ENCODE measurements at places on chromosomes 5 and 9.

DNA sequence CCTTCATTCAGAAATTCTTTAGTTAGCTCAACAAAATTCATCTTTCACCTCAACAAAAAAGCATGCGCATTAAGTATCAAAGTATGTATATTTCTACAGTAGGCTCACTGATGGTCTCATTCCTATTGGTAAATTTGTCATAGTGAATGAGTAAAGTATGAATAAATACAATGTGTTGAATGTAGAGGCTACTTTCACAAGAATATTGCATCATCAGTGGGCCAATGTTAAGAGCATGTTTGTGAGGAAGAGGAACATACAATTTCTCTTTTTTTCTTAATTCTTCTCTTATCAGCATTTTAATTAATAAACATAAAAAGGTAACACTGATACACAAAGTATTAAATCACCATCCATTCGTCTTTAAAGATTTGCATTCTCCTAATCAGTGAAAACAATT is 505.1 kb downstream of the CETN3 start:
- no peak for DNase-seq

GRCh38 chr5:150729859-150730258 is 29.0 kb downstream of the DCTN4 start:
- DNase-seq = no peak

- no peak for DNase-seq
Observed at GRCh38 chr9:20043461-20043860, 254.6 kb upstream of the SLC24A2 start.

DNA sequence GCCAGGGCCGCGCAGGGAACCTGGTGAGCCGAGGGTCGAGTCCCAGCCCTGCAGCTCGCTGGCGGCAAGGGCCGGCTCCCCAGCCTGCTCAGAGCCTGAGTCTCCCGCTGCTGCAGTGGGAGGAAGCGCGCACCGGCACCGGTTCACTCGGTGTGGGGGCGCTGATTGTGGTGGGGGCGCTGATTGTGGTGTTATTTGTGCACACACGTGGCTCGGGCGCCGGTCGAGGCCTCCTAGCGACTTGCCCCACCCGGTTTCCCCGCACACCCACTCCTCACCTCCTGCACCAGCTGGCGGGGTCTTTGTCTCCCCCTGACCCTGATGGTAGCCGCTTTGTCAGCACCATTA is 266.7 kb downstream of the NSG2 start:
- DNase-seq = no peak

DNA sequence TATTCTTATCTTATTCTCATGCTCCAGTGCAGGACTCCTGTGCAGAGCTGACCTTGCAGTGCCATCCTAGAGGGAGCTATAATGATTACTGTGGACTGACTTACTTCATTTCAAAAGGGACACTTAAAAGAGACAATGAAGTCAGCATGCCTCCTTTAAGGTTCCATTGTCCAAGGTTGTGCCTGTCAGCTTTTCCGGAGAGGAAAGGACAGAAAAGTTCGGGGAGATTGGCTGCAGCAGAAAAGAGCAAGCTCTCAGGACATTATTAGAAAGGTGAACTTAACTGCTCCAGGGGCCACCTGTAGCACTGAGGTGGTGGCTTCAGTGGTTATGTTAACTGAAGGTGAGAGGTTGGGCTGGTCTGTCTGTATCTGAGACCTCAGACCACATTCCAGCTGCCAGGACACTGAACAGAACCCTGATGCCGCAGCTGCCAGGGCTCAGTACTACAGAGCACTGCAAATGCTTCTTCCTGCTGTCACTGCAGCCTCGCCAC is 112.9 kb downstream of the ST8SIA4 start:
- no peak for DNase-seq

DNA sequence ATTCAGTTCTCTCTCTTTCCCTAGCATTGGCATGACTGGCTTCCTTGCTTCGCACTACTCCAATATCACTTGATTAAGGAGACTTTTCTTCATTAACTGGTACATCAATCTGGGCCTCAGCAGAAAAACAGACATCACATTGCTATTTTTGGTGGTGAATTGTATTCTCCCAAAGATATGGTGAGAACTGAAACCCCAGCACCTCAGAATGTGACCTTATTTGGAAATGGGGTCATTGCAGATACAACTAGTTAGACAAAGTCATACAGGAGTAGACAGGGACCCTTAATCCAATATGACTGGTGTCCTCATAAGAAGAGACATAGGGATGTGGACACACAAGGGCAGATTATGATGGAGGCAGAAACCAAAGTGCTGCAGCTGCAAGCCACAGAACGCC is 7.5 kb upstream of the RAD23B start:
- no peak for DNase-seq

- DNase-seq = no peak
Observed at GRCh38 chr9:121819428-121820231, 168.2 kb downstream of the DAB2IP start.

GRCh38 chr5:120229036-120229435 is 235.1 kb upstream of the PRR16 start:
- no peak for DNase-seq

DNA sequence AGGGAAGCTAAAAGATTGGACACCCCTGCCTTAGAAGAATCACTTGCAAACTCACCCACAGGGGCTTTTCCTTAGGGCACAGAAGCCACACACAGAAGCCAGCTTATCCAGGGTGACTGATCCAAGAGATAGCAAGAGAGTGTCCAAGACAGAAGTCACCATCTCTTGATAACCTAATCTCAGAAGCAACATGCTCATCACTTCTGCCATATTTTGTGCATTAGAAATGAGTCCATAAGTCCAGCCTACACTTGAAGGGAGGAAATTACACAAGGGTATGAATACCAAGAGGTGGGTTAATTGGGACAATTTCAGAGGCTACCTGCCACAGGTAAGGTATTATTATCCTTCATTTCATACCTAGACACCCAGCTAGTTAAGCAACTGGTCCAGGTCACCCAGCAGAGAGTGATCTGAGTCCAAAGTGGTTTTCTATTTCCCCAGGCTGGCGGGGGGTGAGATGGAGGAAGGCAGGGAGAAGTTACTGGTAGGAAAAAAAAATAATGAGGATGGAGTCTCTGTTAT is 3.7 kb upstream of the ERGIC1 start:
- no peak for DNase-seq

DNA sequence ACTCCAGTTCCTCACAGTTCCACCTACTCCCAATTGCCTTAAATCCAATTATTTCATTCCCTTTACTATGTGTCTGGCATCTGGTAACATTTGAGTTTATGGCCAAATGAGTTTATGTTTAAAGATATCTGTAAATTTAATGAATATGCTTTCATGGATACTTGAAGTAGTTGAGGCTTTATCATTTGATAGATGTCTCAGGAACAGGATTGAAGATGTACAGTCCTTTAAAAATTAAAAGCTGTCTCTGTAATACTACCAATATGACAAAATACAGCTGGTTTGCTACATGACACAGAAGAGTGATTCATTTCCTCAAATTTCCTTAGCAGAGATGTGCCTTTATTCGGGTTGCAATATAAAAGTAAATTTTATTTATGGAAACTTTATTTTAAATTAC is 2326.0 kb upstream of the ACO1 start:
- DNase-seq = no peak

- DNase-seq = no peak
Observed at GRCh38 chr5:151270599-151270998, 17.6 kb downstream of the GM2A start.
